ENCODE measurements at places on chromosomes 13 and 19. TPM values are rescaled to one million over a fixed set of nuclear protein-coding genes. Genes with fewer than 3 reads are reported as not detected.
A peak's percentile ranks its signal among the peaks of the same experiment; 100 is the strongest.

ITGBL1 gene
- 4.8 TPM for total RNA-seq

RAB20 gene
- 33.6 TPM for total RNA-seq

PCDH20 gene
- total RNA-seq = 18.0 TPM

CLASRP gene
- total RNA-seq = 347 TPM

GPR183 gene
- total RNA-seq = 16.4 TPM

DNA sequence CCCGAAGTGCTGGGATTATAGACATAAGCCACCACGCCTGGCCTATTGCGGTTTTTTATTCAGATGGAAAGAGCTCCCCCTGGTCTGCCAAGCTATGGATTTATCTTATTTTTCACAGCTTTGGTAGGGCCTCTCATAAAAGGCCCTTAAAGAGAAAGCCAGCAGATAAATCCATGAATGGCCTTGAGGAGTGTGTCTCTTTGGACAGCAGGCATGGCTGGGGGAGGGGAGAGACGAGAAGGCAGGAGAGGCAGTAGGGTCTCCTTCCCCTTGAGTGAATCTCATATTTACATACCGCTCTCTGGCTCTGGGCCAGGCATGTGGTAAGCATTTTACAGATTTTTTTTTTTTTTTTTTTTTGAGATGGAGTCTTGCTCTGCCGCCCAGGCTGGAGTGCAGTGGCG lies 25.2 kb downstream of the MARK4 start:
- no peaks in the 10 kb centered on the region for H3K4me1 ChIP-seq
- DNase-seq = peak; percentile 80
- peaks cover 33% of the 10 kb centered on the region for H3K36me3 ChIP-seq
- no peak overlapping the region for H3K4me3 ChIP-seq
- no peak overlapping the region for H3K27ac ChIP-seq

- peak; percentile 39 for DNase-seq
- peaks cover 19% of the 10 kb centered on the region for H3K4me1 ChIP-seq
These were observed 34.4 kb upstream of the GATAD2A start for GRCh38 chr19:19371059-19371458.

- no peak for DNase-seq
- peaks cover 98% of the 10 kb centered on the region for H3K4me1 ChIP-seq
- H3K4me3 ChIP-seq = no peak overlapping the region
- H3K27me3 ChIP-seq = no peaks in the 10 kb centered on the region
- H3K36me3 ChIP-seq = peaks cover 3% of the 10 kb centered on the region
These were observed 39.1 kb downstream of the ACTN4 start for GRCh38 chr19:38686530-38686888.

DNA sequence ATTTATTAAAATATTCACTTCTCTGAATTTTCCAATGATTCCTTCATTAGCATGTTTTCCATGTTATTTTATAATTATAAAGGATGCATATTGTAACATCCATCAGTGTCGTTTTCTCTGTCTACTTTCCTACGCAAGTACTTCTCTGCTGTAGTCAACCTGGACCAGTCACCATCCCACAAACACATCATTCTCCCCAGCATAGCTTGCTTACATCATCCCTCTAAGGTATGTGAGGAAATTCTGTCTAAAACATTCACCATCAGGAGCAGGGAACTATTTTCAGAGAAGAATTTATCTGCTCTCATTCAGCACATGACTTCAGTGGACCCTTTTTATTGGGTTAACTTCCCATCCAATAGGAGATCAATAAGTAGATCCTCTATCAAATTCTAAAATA lies 806.1 kb upstream of the ARGLU1 start:
- no peaks in the 10 kb centered on the region for H3K27me3 ChIP-seq
- no peak overlapping the region for H3K4me3 ChIP-seq
- no peaks in the 10 kb centered on the region for H3K4me1 ChIP-seq
- H3K27ac ChIP-seq = no peak overlapping the region

DNA sequence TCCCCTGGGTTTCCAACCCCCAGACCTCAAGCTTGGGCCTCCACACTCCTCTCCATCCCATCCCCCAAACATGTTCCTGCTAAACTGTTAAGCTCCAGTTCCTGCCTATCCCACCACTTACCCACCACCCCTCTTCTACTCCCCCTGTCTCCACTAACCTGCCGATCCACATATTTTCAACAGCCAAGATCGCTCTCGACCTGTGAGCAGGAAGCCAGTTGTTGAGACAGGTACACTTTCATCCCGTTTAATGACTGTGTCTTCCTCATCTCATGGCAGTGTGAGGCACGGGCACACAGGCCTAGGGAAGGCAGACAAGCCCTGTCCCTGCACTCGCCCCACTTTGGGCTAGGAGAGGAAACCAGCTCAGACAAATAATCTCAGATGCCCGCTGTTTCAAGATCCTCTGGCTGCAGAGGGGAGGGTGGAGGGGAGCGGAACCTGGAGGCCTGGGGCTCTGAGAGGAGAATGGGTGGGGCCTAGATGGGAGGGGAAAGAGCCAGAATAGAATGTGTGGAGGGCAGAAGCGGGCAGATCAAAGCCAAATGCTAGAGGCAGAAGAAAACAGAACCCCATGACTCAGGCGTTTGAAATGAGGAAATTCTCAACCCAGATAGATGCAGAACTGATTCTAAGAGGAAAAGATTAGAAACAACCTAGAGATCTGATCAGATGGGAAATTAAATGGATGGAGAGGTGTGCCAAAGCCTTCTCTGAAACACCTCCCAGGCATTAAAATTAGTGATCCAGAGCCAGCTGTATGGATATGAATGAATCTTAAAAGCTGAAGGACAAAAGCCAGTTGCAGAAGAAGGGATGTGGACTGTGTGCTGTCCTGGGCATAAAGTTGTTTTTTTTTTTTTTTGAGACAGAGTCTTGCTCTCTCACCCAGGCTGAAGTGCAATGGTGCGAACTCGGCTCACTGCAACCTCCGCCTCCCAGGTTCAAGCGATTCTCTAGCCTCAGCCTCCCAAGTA lies 16.9 kb upstream of the CYP2S1 start:
- no peaks in the 10 kb centered on the region for H3K27me3 ChIP-seq
- peak overlapping the region; percentile 63 for H3K27ac ChIP-seq
- H3K36me3 ChIP-seq = no peaks in the 10 kb centered on the region
- no peak overlapping the region for H3K4me3 ChIP-seq
- peak; percentile 62 for DNase-seq
- H3K4me1 ChIP-seq = peaks cover 35% of the 10 kb centered on the region

GRCh38 chr13:19981685-19982238 lies 23.2 kb downstream of the ZMYM2 start:
- H3K36me3 ChIP-seq = peaks cover 33% of the 10 kb centered on the region
- H3K4me3 ChIP-seq = no peak overlapping the region
- H3K27me3 ChIP-seq = no peaks in the 10 kb centered on the region
- no peak overlapping the region for H3K27ac ChIP-seq
- H3K4me1 ChIP-seq = peaks cover 4% of the 10 kb centered on the region

- H3K36me3 ChIP-seq = no peaks in the 10 kb centered on the region
- no peak for DNase-seq
- H3K27ac ChIP-seq = no peak overlapping the region
- H3K4me1 ChIP-seq = no peaks in the 10 kb centered on the region
- H3K27me3 ChIP-seq = no peaks in the 10 kb centered on the region
- no peak overlapping the region for H3K4me3 ChIP-seq
These were observed 341.2 kb upstream of the DACH1 start for GRCh38 chr13:72208112-72208645.

GRCh38 chr19:49422407-49423070 lies 702 bp downstream of the PTH2 start:
- DNase-seq = no peak
- H3K27me3 ChIP-seq = peaks cover 100% of the 10 kb centered on the region
- peak overlapping the region; percentile 9 for H3K4me3 ChIP-seq
- peaks cover 21% of the 10 kb centered on the region for H3K4me1 ChIP-seq
- no peak overlapping the region for H3K27ac ChIP-seq

- H3K36me3 ChIP-seq = no peaks in the 10 kb centered on the region
- H3K27me3 ChIP-seq = peaks cover 49% of the 10 kb centered on the region
- no peak overlapping the region for H3K27ac ChIP-seq
These were observed 4.8 kb upstream of the DACH1 start for GRCh38 chr13:71871844-71872243.

GRCh38 chr19:10670876-10671804 lies 17.0 kb downstream of the ILF3 start:
- no peaks in the 10 kb centered on the region for H3K4me1 ChIP-seq
- no peaks in the 10 kb centered on the region for H3K27me3 ChIP-seq
- no peak overlapping the region for H3K4me3 ChIP-seq
- no peak overlapping the region for H3K27ac ChIP-seq
- no peak for DNase-seq

DNA sequence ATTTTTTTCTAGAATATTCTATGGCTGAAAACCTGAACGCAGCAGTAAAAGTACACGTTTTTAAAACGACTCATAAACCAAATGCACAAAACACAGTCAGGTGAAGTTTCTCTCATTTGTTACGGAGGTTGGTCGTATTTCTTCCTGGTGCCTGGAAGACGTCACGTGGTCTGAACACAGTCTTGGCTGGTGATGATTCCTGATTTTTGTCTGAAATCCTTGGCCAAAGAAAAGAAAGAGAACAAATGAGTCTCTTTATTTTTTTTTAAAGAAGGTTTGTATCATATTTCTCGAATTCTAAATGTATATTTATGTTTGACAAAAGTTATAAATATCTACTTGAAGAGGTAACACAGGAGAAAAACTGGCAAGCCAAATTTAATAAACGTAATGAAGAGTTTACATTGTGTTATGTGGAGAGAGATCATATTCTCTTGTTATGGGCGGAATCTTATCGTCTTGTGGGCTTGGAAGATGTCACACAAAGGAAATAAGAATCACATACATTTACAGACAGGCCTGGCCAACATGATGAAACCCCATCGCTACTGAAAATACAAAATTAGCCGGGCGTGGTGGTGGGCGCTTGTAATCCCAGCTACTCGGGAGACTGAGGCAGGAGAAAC lies 10.0 kb upstream of the PNMA8A start:
- no peaks in the 10 kb centered on the region for H3K36me3 ChIP-seq
- H3K4me3 ChIP-seq = no peak overlapping the region
- H3K4me1 ChIP-seq = no peaks in the 10 kb centered on the region
- H3K27me3 ChIP-seq = no peaks in the 10 kb centered on the region
- peak overlapping the region; percentile 73 for H3K27ac ChIP-seq

DNA sequence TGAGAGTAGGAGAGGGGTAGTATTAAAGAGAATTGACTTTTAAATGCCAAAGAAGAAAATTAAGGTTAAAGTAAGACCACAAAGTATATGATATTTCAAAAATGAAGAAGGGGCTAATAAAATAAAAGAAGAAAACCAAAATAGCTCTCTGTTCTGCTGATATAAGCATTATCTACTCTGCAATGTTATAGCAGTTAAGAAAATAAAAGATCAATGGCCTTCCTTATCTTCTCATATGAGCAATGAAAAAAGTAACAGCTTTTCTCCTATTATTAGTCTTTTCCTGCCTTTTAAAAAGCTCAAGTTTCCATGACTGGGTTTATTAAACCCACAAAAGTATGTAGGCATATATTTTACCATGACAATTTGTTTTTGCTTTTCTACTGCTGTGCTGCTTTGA lies 126.4 kb downstream of the TBC1D4 start:
- H3K27me3 ChIP-seq = no peaks in the 10 kb centered on the region
- no peaks in the 10 kb centered on the region for H3K4me1 ChIP-seq
- DNase-seq = no peak
- no peak overlapping the region for H3K27ac ChIP-seq
- peaks cover 33% of the 10 kb centered on the region for H3K36me3 ChIP-seq

- H3K4me1 ChIP-seq = no peaks in the 10 kb centered on the region
- no peak overlapping the region for H3K4me3 ChIP-seq
- no peak for DNase-seq
- no peaks in the 10 kb centered on the region for H3K36me3 ChIP-seq
These were observed 716.0 kb upstream of the PCDH9 start for GRCh38 chr13:67946131-67946530.

DNA sequence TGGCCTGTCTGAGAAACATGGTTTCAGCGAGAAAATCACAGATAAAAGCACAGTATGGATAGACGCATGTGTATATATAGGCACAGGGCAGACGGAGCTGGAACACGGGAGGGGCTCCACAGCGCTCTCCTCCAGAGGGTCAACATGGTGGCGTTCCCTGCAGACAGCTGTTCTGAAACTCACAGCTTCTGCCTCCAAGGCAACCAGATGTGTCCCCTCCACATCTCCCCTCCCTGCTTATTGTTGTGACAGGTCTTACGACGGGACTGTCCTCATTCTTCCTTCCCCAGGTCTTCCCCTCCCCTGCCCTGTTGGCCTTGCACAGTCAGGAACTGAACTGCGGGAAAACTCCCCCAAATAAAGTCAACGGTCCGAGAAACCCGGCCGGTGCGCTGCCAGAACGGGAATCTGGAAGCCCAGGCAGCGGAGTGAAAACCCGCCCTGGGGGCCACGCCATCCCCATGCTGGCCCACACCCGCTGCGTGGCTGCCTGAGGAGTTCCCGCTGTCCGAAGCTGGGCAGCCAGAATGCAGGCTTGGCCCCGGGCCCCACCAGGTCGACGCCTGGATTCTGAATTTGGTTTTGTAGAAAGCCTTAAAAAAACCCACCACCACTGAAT lies 2.6 kb upstream of the TIMM13 start:
- H3K36me3 ChIP-seq = peaks cover 53% of the 10 kb centered on the region
- peak; percentile 11 for DNase-seq

GRCh38 chr13:78045916-78046315 lies 127.3 kb upstream of the EDNRB start:
- H3K4me1 ChIP-seq = no peaks in the 10 kb centered on the region
- no peak overlapping the region for H3K27ac ChIP-seq
- no peak for DNase-seq
- no peaks in the 10 kb centered on the region for H3K36me3 ChIP-seq

DNA sequence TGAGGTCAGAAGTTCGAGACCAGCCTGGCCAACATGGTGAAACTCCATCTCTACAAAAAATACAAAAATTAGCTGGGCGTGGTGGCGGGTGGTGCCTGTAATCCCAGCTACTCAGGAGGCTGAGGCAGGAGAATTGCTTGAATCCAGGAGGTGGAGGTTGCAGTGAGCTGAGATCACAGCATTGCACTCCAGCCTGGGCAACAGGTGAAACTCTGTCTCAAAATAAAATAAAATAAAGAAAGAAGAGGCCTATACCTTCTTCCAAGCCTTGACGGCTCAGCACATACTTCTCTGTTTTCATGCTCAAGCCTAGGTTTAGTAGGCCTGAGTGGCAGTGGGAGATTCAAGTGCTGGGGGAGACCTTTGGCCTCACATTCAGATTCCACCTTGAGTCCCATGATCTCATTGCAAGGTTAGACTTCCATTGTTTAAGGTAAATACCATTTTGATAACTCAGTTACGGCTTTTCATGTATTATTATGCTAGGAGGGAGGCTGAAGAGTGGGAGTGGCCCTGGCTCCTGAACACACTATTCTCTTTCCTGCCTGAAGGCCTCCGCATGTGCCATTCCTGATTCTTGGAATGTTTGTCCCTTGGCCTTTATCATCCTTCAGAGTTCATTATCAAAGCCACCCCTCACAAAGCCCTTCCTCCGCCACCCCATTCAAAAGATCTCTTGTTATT lies 1.6 kb upstream of the SPINT2 start:
- H3K36me3 ChIP-seq = no peaks in the 10 kb centered on the region
- DNase-seq = peak; percentile 69
- no peak overlapping the region for H3K4me3 ChIP-seq
- no peaks in the 10 kb centered on the region for H3K27me3 ChIP-seq
- peaks cover 28% of the 10 kb centered on the region for H3K4me1 ChIP-seq

GRCh38 chr19:53910170-53910518 lies 1.1 kb downstream of the CACNG7 start:
- H3K27ac ChIP-seq = no peak overlapping the region
- peaks cover 40% of the 10 kb centered on the region for H3K4me1 ChIP-seq
- DNase-seq = no peak
- no peaks in the 10 kb centered on the region for H3K36me3 ChIP-seq
- peaks cover 78% of the 10 kb centered on the region for H3K27me3 ChIP-seq
- H3K4me3 ChIP-seq = no peak overlapping the region
